Mucosa of descending colon (tissue), 3 donors: ENCODE measurements at places on chromosomes 1 and 21. TPM values are rescaled to one million over a fixed set of nuclear protein-coding genes. Genes with fewer than 3 reads are reported as not detected.

- DNase-seq, result no peak
Measured at GRCh38 chr1:99725996-99726395, 40.4 kb downstream of the FRRS1 start.

Gene KCNT2
- total RNA-seq, result 0.49 TPM

Gene PGD
- total RNA-seq, result 96.4 TPM

Gene CAMK1G
- total RNA-seq, result not detected

GRCh38 chr1:182268669-182269068 lies 122.9 kb downstream of the GLUL start:
- no peak for DNase-seq

Gene BRDT
- total RNA-seq, result not detected

Gene RNU1-1
- total RNA-seq, result 2,195 TPM

- no peak for DNase-seq
Measured at GRCh38 chr1:61125263-61125662, 42.9 kb downstream of the NFIA start.

- no peak for DNase-seq
Measured at GRCh38 chr1:162678439-162678838, 46.2 kb downstream of the DDR2 start.

Gene AMPD1
- total RNA-seq, result 0.44 TPM

Gene SPRR2G
- total RNA-seq, result not detected

- no peak for DNase-seq
Measured at GRCh38 chr1:150311762-150312161, 9.6 kb upstream of the PRPF3 start.

GRCh38 chr21:38092051-38092450 lies 164.7 kb upstream of the KCNJ15 start:
- no peak for DNase-seq

Gene SAMD13
- 6.8 TPM for total RNA-seq

Gene OR6N1
- total RNA-seq, result not detected

DNA sequence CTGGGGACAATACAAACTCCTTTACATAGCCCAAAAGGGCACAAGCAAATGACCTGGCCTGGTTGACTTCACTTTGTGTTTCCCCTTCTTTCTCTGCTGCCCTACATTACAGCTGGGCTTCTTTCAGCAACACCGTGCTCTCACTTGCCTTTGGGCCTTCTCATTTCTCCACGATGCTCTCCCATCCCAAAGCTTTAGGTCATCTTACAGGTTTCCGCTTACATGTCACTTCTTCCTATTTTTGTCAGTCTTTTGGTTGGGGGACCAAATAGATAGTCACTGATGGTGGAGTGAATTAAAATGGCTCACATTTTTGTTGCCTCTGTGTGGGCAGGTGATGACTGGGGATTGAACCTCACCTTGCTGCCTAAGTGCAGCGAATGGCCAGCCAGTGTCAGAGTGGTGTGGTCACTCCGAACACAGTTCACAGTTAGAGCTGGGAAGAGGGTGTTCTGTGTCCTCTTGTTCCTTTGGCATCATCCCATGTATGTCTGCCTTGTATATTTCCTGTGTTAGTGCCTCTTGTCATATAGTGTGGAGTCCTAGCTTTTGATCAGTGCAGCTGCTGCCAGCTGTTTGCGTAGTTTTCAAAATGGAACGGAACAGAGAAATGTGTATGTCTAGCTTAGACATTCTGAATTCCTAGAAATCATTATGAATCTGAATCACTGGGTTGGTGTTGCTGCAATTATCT lies 134.8 kb downstream of the NOS1AP start:
- no peak for DNase-seq

Gene TMEM52
- 3.0 TPM for total RNA-seq

- DNase-seq, result no peak
Measured at GRCh38 chr1:242005866-242006535, 7.1 kb upstream of the MAP1LC3C start.

Gene ITLN2
- total RNA-seq, result not detected

Gene JAM2
- total RNA-seq, result 8.3 TPM

DNA sequence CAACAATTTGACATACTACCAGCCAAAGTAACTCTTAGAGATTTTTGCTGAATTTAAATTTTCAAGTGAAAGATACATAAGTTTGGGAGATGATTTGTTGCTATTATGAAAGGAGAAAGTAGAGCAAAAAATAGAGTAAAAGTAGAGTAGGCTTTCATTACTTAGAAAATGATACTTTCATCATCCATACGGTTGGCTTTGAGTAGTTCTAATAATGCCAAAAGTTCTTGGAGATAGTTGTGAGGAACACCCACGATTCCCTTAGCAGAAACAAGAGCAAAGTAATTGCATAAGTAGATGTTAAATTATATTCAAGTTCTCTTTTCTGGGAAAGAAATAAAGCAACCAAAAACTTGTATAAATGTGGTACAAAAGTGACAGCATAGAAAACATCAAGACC lies 95.0 kb upstream of the VAV3 start:
- no peak for DNase-seq

GRCh38 chr1:245915841-245916240 lies 591.2 kb downstream of the SMYD3 start:
- DNase-seq, result no peak

- DNase-seq, result no peak
Measured at GRCh38 chr1:33709783-33710718, 153.8 kb upstream of the HMGB4 start.

- DNase-seq, result no peak
Measured at GRCh38 chr1:47681735-47682134, 243.9 kb downstream of the FOXD2 start.

GRCh38 chr1:13583595-13583965 lies at the start of gene PDPN:
Gene PDPN, plus strand, starts transcription at chr1:13583832. Its CDS starts 202 bp downstream, at chr1:13584034.
- no peak for DNase-seq

GRCh38 chr1:178019622-178020021 lies 49.8 kb upstream of the SEC16B start:
- DNase-seq, result no peak

- DNase-seq, result no peak
Measured at GRCh38 chr1:21499283-21499950, 9.8 kb upstream of the ALPL start.

Gene HAO2
- not detected for total RNA-seq

- no peak for DNase-seq
Measured at GRCh38 chr1:39322431-39322830, 117.9 kb downstream of the MACF1 start.

DNA sequence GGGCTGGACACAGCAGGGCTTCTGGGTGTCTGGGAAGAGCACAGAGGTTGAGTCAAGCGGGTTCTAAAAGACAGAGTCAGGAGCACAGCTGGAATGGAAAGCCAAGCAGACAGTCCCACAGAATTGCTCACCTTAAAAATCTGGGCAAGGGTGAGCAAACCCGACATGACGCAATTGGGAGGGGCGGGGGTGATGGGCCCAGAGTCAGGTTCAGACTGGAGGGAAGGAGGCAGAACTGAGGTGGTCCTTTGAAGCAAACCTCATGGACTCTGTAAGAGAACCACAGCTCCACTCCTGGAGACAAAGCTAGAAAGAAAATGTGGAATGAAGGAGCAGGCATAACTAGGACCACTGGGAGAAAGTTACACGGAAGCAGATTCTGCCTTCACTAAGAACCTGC lies 49.0 kb downstream of the FAM78B start:
- no peak for DNase-seq

- DNase-seq, result no peak
Measured at GRCh38 chr21:37447288-37447936, 80.8 kb downstream of the DYRK1A start.

- DNase-seq, result no peak
Measured at GRCh38 chr1:246199086-246199645, 307.9 kb downstream of the SMYD3 start.

- DNase-seq, result no peak
Measured at GRCh38 chr1:200473698-200474371, 64.0 kb upstream of the ZNF281 start.

- no peak for DNase-seq
Measured at GRCh38 chr1:178908358-178908757, 37.5 kb upstream of the ANGPTL1 start.

Gene RGSL1
- not detected for total RNA-seq

DNA sequence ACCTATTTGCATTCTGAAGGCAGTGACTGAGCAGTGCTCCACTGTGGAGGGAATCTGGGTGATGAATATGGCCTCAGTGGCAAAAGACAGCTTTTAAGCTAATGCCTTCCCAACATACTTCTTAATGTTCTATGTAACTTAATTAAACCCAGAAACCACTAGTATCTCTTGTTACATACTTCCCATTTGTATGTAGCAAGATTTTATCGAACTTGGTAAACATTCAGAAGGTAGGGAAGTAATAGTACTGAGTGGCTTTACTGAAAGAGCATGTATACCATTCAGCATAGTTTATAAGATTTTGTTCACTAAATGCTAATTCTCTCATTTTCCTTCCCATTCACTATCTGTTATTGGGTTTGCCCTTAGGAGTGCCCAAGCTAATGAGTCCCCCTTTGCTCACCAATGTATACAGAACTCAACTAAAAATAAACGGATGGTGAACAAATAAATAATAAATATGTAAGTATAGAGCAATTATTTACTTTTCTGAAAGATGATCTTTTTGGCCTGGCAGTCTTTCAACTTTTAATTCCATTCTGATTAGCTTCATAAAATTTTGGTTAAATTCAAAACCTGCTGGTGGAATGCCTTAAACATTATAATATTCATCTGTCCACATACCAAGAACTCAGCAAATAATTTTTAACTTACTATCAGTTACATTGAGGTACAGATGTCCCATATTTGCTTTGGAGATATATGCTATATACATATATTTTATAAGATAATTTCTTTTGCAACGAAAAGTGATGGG lies 204.4 kb downstream of the APP start:
- DNase-seq, result no peak

DNA sequence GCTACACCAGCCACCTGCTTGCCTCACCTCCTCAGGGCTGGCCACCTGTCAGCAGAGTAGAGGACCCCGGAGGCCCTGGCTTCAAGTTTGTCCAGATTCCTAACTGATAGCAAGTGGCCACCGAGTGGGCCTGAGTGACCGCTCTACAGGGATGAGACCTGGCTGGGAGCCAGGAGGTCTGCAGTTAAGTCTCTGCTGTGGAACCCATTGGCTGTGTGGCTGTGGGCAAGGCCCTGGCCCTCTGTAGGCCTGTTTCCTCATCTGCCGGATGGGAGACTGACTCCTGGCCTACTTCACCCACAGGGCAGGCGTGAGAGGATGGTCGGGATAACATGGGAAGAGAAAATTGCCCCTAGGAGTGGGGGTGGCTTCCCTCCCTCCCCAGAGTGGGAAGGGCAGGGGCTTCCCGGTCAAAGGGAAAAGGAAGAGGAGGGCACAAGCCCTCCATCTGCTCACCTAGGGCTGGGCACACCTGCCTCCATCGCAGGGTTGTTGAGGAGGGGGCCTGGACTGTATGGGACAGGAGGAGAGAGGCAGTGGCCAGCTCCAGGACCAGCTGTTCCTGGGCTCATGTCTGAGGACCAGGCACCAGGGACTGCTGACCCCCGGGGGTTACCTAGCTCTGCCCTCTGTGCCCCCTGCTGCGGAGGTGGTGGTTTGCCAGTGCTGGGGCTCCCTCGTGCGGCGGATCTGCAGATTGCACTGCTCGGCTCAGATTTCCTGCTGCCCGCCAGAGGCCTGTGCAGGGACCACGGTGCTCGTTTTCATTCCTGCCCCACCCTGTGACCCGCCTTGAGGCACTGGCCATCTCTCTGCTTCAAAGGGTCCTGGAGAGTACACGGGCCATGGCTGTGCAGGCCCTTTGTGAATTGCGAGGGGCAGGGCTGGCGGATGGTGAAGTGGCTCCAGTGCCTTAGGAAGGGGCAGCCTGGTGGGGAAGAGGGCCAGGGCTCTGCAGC lies 9.1 kb upstream of the MTFR1L start:
- peak; percentile 85 for DNase-seq

DNA sequence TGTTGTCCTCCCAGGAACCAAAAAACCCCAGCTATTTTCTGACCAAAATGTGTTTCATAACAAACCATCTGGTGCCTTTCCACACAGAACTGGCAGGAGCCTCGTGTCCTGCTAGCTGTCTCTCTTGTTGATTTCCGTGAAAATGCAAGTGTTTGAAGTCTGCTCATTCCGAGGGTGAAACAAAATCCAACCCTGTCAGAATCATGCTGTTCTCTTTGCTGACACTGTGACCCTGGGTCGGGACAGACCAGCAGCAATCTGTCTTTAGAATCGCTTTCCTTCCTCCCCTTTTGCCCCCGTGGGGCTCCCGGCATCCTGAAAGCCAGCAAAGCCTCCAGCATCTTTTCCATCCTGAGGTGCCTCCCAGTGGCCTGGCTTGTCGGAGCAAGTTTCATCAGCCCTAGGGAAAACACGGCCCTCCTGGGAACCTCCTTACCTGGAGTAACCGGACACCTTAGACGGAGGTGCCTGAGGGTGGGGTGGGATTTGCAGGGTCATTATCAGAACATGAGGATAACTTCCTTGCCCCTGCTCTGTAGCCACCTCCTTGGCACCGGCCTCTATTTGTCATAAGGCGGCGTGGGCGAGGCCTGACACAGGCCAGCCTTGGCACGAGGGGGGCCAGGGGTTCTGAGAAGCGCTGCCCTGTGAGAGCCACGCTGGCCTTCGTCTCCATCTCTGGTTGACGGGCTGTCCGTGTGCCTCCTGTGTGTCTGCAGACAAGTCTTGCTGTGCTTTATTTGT lies 24.9 kb downstream of the LDLRAP1 start:
- no peak for DNase-seq

Gene HRNR
- not detected for total RNA-seq

Gene PYCR2
- 43.6 TPM for total RNA-seq

Gene DOP1B
- total RNA-seq, result 40.4 TPM

DNA sequence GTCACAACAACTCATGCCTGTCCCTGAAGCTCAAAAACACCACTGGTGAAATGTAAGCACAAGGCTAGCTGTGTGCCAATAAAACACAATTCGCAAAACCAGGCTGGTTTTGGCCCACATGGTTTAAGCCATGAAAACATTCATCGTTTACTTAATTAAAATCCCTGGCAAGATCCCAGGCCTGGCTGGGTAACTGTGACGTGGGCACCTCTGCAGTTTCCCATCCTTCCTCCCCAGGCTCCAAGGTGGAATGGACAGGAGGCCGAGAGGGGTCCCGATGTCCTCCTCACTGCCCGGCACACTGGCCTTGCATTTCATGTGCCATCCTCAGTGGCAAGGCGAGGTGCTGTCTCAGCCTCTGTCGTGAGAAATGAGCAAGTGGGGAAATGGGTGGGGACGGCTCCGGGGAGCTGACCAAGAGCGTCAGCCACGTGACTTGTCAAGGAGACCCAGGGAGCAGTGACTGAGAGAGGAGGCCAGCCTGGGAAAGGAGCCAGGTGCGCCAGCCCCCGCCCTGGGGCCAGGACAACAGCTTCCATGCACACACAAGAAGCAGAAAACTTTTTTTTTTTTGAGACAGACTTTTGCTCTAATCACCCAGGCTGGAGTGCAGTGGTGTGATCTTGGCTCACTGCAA lies 153.1 kb upstream of the RAB4A start:
- DNase-seq, result peak; percentile 71

GRCh38 chr1:46131712-46132528 lies 509 bp downstream of the PIK3R3 start:
- peak; percentile 47 for DNase-seq

DNA sequence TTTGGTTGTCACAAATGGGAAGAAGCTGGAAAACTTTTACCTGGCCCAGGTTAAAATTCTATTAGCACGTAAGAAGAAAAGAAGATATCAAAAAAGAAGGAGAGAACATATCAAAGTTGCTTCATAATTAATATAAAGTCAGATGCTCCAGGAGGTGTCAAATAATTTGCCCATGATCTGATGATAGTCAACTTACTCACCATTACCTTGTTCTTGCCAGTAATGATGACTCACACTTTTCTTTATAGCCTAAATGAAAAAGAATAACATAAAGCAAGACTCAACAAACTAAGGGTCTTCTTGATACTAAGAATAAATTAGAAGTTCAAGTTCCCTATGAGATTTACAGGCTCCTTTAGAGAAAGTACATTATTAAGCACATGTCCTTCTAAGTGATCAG lies 580.4 kb downstream of the TTLL7 start:
- DNase-seq, result no peak

- DNase-seq, result no peak
Measured at GRCh38 chr1:199515261-199515660, 512.2 kb upstream of the NR5A2 start.
